ENCODE measurements at places on chromosomes 13 and 19. TPM values are rescaled to one million over a fixed set of nuclear protein-coding genes. Genes with fewer than 3 reads are reported as not detected.

GRCh38 chr13:112842931-112843391, 126.1 kb upstream of the MCF2L start:
- no peak for DNase-seq

DNA sequence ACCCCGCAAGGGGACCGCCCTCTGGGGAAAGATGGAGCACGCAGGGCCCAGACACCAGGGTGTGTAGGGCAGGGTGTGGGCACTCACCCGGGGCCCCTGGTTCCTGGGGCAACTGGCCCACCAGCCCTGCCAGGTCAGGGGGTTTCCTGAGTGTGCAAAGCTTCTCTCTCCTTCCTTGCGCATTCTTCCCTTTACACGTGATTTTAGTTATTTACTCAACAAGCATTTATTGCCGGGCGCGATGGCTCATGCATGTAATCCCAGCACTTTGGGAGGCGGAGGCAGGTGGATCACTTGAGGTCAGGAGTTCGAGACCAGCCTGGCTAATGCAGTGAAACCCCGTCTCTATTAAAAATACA, 20.4 kb downstream of the PRR36 start:
- no peak for DNase-seq

Gene LILRA6
- 0.92 TPM for polyA plus RNA-seq

DNA sequence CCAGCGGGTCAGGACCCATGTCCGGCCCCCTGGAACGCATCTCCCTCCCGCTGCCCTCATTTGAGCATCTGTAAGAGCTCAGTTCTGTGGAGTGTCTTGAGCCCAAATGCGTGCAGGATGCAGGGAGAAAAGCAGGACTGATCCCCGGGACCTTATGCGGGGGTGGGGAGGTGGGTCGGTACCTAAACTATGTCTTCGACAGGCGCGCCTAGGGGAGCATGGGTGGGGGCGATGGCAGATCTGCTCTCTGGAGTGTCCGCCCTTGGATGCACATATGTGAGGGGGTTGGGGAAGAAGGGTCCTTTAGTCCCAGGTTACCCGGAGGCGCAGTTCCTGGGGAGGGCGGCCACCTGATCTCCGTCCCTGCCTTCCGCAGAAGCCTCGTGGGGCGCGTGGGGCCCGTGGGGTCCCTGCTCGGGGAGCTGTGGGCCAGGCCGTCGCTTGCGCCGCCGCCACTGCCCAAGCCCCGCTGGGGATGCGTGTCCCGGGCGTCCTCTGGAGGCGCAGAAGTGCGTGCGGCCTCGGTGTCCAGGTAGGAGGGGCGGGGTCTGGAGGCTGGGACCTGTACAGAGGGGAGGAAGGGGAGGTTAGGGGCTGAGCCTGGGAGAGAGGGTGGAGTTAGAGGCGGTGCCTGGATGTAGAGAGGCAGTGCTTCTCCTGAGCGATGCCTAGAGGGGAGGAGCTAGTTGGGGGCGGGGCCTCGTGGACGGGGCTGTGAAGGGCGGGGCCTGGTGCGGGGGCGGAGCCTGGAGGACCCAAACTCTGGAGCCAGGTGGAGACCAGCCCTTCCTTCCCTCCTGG, 2.9 kb downstream of the CILP2 start:
- no peak for DNase-seq

DNA sequence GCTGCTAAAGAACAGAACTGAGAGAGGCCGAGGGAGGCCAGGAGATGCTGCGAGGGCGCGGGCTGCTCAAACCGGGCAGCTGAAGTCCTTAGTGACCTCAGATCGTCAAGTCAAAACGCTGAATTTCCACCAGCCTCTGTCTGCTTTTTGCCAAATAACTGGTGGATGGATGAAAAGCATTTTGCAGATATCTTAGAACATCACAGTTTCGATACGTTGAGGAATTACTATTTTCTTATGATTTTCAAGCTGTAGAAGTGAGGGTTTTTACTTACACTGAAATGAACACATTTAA, 2.0 kb downstream of the GPC6 start:
- DNase-seq: no peak

Gene SCGB2B2
- 2.0 TPM for polyA plus RNA-seq

GRCh38 chr19:7783991-7784423, 21.0 kb downstream of the CLEC4M start:
- no peak for DNase-seq

DNA sequence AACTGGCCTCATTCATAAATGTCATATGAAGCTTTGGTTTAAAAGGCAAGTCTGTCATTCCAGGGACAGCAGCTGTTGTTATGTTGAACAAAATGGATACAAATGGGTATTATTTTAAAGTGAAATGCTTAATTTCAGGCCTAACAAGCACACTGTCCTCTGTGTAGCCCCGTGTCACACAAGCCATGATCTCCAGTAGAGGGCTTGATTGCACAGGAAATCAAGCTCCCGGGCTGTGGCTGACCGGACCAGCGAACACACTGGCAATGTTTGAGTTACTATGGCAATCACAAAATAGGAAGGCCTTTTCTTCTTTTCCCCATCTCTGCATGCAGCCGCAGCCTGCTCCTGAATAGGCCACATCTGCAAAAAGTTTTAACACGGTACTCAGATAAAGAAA, 64.0 kb upstream of the GSX1 start:
- DNase-seq: no peak

GRCh38 chr13:26952551-26953143, 192.1 kb upstream of the GPR12 start:
- DNase-seq: no peak

DNA sequence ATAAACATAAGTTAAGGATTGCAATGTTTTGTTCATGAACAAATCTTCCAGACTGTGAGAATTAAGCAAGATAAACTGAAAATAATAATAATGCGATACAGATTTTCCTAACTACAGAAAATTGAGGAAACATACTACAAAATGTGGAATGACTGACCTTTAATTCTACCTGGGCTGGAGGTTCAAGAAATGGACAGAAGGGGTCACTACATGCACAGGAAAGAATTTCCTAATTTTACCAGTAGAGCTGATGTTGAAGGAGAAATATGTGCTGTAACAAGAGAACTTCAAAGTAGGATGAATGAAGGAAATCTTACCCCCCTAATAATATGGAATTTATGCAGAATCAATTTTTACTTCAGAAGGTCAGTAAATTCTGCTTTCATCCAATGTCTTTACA, 62.3 kb downstream of the ZNF627 start:
- no peak for DNase-seq

GRCh38 chr13:79427883-79428282, 21.8 kb upstream of the RBM26 start:
- no peak for DNase-seq
